ENCODE measurements at places on chromosomes 3 and 15.

- DNase-seq, result no peak
Observed at GRCh38 chr3:99945328-99945995, 127.8 kb downstream of the CMSS1 start.

- no peak for DNase-seq
Observed at GRCh38 chr15:71716990-71717389, 93.4 kb upstream of the NR2E3 start.

DNA sequence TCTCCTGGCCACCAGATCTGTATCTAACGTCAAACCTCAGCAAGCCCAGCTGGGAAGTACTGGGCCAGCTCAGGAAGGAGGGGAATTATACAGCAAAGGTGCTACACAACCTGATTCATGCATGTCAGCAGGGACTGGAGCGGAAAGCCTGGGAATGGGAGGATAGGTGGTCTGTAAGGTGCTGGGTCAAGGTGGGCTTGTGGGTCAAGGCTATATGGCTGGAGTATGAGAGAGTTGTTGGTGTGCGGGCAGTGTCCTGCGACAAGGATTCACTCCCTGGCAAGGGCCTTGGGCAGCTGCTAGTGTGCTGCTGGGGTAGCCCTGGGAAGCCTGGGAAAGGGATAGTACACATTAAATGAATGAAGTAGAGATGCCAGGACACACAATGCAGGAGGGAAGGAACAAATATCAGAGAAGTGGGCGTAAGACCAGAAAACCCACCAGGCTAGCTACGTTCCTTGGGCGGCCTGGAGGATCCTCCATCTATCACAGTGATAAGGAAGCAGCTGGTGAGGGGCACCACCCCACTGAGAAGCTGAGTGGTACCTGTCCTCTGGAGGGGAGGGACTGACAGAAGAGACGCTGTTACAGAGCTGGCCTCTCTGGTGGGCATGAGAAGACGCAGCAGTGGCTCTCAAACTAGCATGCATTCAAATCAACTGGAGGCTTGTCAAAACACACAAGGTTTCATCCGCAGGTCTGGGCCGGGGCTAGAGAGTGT, 8.5 kb upstream of the SYNM start:
- DNase-seq, result no peak

DNA sequence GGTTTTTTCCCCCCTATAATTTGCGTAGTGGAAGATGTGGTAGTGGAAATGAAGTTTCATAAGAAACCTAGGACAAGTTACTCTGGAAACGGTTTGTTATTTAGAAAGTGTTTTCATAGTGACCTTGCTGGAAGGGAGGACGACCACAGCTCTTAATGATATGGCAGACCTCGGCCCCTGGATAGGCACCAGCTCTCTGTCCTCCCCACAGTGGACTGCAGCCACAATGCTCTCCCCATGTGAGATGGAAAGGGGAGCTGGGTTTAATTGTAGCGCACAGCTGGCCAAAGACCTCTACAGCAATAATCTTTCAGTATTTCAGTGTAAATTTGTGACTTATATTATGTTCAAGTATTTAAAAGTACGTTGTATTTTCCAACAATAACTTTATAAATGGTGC, 151.2 kb downstream of the PLCL2 start:
- no peak for DNase-seq

GRCh38 chr15:55270291-55270690, 19.3 kb downstream of the RAB27A start:
- no peak for DNase-seq

GRCh38 chr15:68278595-68279405, 1.3 kb downstream of the FEM1B start:
- no peak for DNase-seq

GRCh38 chr3:43503067-43503728, 118.6 kb downstream of the ANO10 start:
- no peak for DNase-seq

GRCh38 chr3:114406922-114407321, 113.1 kb downstream of the TIGIT start:
- DNase-seq, result no peak

- no peak for DNase-seq
Observed at GRCh38 chr3:156601497-156601896, 46.6 kb upstream of the SSR3 start.

DNA sequence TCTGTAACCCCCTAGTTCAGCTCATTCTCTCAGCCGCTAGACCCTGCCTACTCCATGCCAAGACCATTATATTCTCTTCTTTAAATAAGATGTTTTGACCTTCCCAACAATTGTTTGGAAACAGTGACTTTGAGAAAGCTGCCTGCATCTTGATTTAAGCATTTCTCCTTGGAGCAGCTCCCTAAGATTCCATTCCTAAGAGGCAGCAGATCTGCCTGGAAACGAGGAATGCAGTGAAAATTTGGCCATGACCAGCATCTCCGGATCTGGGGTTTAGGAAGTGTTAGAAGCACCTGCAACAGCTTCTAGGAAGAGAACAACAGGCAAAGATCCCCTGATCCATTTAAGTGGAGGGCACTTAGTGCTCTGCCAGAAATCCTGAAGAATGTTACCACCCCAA, 235.7 kb downstream of the NTRK3 start:
- no peak for DNase-seq

- no peak for DNase-seq
Observed at GRCh38 chr15:52672661-52673060, 6.5 kb downstream of the ATOSA start.

GRCh38 chr3:110886222-110886893, 185.3 kb upstream of the NECTIN3 start:
- no peak for DNase-seq

DNA sequence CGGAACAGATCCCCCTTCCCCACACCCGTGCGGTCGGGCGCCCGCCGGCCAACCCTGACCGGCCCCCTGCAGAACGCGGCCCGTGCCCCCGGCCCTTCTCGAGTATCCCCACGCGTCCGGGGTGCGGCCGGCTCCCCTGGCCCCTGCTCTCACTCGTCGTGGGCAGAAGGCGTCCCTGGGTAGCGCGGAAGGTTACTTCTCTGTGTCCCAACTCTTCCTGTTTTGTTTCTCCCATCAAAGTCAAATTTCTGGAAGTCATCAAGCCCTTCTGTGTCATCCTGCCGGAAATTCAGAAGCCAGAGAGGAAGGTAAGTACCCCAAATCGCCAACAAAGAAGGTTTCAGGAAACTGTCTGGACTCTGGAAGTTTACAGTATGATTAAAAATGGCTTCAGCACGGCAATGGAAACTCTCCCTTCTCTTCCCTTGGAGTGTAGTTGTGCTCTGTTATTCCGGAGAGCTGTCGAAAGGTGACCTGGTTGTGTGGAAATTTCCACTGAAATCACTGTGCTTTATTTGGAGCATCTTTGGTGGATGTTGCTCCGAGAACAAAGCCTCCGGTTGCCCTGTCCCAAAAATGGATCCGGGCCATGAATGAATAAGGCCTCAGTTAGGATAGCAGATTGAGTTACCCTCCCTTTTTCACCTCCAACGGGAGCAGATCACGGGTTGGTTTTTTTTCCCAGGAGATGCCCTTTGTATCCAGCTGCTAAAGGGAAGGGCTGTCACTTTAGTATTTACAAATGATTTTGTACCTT, 536 bp downstream of the SEC61A1 start:
- no peak for DNase-seq

GRCh38 chr3:76942101-76942500, 97.8 kb upstream of the ROBO2 start:
- no peak for DNase-seq

DNA sequence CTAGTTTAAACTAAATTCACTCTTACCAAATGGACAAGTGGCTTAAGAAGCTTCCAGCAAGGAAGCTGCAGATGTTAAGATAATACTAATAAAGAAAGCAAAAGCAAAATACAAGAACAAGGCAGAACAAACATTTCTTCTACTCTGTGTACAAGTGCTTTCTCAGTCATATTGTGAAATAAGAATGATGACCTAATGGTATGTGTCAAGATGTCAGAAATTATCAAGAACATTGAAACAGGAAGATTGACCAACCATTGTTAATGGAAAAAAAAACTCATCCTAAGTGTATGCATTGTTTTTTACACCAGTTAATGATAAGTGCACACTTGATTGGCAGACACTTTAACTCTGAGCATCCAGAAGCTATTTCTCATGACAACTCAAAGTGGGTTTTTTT, 65.4 kb upstream of the P2RY1 start:
- DNase-seq, result no peak

DNA sequence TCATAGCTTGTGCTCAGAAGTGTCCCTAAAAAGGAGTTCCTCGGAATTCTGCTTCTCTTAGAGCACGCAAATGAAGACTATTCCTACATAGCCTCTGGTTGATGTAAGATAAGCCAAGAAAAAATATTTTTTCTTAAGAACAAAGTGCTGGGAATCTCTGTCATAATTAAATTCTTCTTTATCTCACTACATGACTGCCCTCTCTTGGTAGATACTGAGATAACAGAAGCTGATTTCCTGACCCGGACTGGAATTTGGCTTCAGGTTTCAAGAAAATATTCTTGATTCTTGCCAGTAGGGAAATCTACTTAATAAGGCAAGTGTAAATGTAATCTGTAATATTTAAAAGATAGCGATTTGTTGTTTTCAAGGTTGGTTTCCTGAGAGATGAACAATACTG, 31.3 kb upstream of the SETMAR start:
- no peak for DNase-seq

DNA sequence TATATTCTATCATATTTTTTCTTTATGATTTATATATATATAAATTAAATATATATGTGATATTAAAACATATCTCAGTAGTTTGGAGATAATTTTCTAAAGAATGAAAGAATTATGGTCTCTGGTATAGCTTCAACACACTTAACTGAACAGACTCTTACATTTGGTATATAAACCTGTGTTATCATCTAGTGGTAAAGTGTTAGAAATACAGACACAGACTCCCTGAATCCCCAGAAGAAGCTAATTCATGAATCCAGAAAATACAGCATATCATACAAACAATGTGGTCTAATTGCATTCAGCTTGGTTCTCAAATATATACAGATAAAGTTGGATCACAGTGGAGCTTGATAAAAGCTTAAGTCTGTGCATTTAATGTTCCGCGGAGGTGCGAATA, 1100.4 kb downstream of the ROBO2 start:
- DNase-seq, result no peak

DNA sequence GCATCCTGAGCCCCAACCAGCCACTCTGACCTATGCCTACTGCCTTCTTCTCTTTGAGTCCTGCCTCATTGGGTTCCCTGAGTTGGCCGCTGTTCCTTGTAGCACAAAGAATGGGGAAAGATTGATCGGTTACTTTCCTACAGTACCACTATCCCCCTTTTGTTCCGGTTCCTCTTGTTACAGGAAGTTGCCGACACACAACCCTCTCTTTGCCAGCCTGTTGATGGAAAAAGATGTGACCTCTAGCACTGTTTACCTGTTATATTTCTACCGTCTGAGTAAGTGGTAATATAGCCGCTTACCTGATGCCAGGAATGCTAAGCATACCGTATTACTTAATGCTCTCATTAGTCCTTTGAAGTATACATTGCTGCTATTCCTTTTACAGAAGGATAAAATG, 9.7 kb upstream of the AHSG start:
- DNase-seq, result no peak

GRCh38 chr3:195365371-195365770, 77.4 kb downstream of the ACAP2 start:
- DNase-seq, result no peak

DNA sequence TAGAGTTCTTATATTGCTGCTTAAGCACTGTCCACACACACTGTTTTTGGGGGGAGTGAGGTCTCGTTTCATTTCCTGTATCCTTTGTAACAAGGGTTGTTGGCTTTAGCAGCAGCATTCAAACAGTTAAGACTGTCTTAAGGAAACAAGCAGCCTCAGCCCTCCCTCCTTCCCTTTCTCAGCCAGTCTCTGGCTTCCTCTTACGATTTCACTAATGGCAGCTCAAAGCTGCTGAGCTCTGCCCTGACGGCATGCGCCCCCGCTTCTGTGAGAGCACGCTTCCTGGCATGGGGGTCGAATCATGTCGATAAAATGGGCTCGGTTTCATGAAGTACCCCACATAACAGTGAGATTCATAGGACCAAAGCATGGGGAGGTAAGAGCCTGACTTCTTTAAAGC, 105.0 kb downstream of the KLHL25 start:
- DNase-seq, result no peak
